ENCODE measurements at places on chromosomes 2 and 18. TPM values are rescaled to one million over a fixed set of nuclear protein-coding genes. Genes with fewer than 3 reads are reported as not detected.

The GCG gene
- not detected for total RNA-seq

The POTEJ gene
- total RNA-seq: 0.47 TPM

The MC2R gene
- not detected for total RNA-seq

The VWA3B gene
- not detected for total RNA-seq

The IL36G gene
- not detected for total RNA-seq

The MPP4 gene
- 2.2 TPM for total RNA-seq

The TMEM182 gene
- total RNA-seq: 1.3 TPM

The ALLC gene
- not detected for total RNA-seq

The TEX44 gene
- total RNA-seq: not detected

The ADRA2B gene
- total RNA-seq: 0.05 TPM

The MAPK4 gene
- not detected for total RNA-seq

The DHRS9 gene
- total RNA-seq: not detected

The GKN2 gene
- total RNA-seq: not detected

The ATOH8 gene
- 58.4 TPM for total RNA-seq

The FASTKD1 gene
- total RNA-seq: 29.1 TPM

The CD207 gene
- total RNA-seq: not detected

The REEP1 gene
- total RNA-seq: 13.4 TPM

The PMAIP1 gene
- 14.3 TPM for total RNA-seq

The NT5DC4 gene
- not detected for total RNA-seq

The TXNDC2 gene
- not detected for total RNA-seq

The PSMA8 gene
- not detected for total RNA-seq

The SLC38A11 gene
- not detected for total RNA-seq

The GREB1L gene
- 10.1 TPM for total RNA-seq

The EFEMP1 gene
- 12,229 TPM for total RNA-seq

The CCDC141 gene
- 1.2 TPM for total RNA-seq

The ALKAL2 gene
- total RNA-seq: not detected

The GKN1 gene
- total RNA-seq: not detected

The CYS1 gene
- total RNA-seq: 1.2 TPM

The TIMM21 gene
- 32.5 TPM for total RNA-seq

The SLC9A4 gene
- total RNA-seq: not detected

The EN1 gene
- total RNA-seq: not detected

The PRSS56 gene
- total RNA-seq: not detected

The DPYSL5 gene
- not detected for total RNA-seq

The RAB6C gene
- total RNA-seq: not detected

The ADI1 gene
- 68.4 TPM for total RNA-seq

The MROH2A gene
- not detected for total RNA-seq

The CDCA7 gene
- 13.2 TPM for total RNA-seq

The ITM2C gene
- total RNA-seq: 38.7 TPM

The PROC gene
- not detected for total RNA-seq

The PLGLB2 gene
- total RNA-seq: 0.65 TPM

The DSG4 gene
- not detected for total RNA-seq

The RPRM gene
- total RNA-seq: not detected

The MYCN gene
- total RNA-seq: 19.6 TPM

The GULP1 gene
- total RNA-seq: 15.7 TPM

The ILKAP gene
- total RNA-seq: 17.7 TPM

The FAM110C gene
- 0.28 TPM for total RNA-seq

The NIFK gene
- 75.9 TPM for total RNA-seq

The CNDP1 gene
- not detected for total RNA-seq

The IHH gene
- total RNA-seq: not detected

The MATN3 gene
- 1.3 TPM for total RNA-seq

The ALPG gene
- 0.05 TPM for total RNA-seq

The MALL gene
- total RNA-seq: 39.3 TPM

The SRD5A2 gene
- not detected for total RNA-seq

The SATB2 gene
- 0.85 TPM for total RNA-seq

The RND3 gene
- total RNA-seq: 53.1 TPM

The KIAA2012 gene
- total RNA-seq: not detected

The BMP10 gene
- not detected for total RNA-seq

The CDH2 gene
- total RNA-seq: 1.8 TPM

The MDH1B gene
- total RNA-seq: 0.33 TPM

The FAM237A gene
- not detected for total RNA-seq

Measured in dermis blood vessel endothelial cell (primary cell).